IMR-90 (cell line): ENCODE measurements at places on chromosomes 12 and 14. TPM values are rescaled to one million over a fixed set of nuclear protein-coding genes. Genes with fewer than 3 reads are reported as not detected.

Gene PZP
- total RNA-seq, result not detected in 2 replicates

Gene LRP1-AS
- not detected in 2 replicates for total RNA-seq

GRCh38 chr12:72658615-72659014, 386.4 kb downstream of the TRHDE start:
- DNase-seq, result no peak

GRCh38 chr12:52232203-52232673, 805 bp upstream of the KRT7 start:
- no peak for DNase-seq
